ENCODE measurements at places on chromosomes 4 and X.

- no peak for DNase-seq
Observed at GRCh38 chr4:5787311-5787710, 76.3 kb downstream of the EVC start.

- no peak for DNase-seq
Observed at GRCh38 chr4:163350672-163351071, 7.0 kb downstream of the NPY5R start.

DNA sequence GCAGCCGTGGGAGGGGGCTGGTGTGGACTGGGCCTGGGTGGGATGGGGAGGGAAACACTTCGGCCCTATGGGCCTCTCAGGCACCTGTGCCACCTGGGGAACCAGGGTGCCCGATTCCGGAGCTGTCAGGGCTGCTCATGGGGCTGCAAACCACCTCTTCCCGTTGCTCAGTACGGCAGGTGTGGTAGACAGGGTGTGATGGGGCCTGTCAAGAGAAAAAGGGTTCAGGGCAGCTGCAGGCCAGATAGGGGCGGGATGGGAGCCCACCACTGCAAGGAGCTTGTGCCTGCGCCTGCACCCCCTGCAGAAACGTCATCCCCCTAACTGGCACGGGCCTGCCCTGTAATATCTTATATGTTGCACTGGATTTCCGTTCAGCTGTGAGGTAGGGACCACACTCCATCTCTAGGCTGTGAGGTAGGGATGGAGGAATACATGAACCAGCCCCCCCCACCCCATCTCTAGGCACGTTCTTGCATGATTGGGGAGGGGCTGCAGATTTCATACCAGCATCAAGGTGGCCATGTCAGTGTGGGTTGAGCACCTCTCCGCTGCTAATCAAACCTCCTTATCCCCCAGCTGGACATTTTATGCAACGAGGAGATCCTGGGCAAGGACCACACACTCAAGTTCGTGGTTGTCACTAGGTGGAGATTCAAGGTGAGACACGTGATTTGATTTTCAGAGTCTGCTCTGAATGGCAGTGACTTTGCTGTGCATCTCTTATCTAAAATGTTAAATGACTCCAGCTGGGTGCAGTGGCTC is 59.0 kb downstream of the PCGF3 start:
- no peak for DNase-seq

- DNase-seq, result no peak
Observed at GRCh38 chrX:21509912-21510311, 135.7 kb downstream of the CNKSR2 start.

DNA sequence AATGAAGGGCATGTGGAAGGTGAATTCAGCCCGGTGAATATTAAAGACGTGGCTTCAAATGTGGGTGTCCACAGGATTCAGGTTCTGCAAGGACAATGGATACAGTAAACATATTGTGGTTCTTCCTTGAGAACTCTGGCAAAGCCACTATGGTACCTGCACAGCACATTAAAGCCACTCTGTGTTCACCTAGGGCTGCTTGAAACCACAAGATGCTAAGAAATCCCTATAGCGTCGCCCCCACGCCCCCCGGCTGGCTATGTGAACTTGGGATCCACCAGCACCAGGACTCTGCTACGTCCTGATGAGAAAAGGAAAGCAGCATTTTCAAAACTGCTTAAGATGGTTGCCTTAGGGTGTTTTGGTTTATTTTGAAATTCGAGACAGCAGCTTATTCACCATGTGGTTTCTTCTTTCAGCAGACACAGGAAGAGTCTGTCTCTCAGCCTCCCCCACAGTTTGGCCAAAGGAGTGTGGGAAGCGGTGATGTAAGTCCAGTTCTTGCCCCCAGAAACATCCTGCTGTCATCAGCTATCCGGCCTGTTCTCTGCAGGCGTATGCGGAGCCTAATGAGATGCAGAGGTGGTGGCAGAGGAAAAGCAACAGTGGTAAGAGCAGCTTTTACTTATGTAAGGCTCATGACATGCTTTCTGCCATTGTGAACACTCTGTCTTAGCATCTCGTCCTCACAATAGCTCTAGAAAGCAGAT is 111.5 kb downstream of the AFAP1 start:
- DNase-seq, result peak; percentile 76

- DNase-seq, result no peak
Observed at GRCh38 chr4:142600952-142601351, 245.1 kb downstream of the INPP4B start.

- DNase-seq, result no peak
Observed at GRCh38 chr4:39066371-39066770, 4.3 kb downstream of the KLHL5 start.

DNA sequence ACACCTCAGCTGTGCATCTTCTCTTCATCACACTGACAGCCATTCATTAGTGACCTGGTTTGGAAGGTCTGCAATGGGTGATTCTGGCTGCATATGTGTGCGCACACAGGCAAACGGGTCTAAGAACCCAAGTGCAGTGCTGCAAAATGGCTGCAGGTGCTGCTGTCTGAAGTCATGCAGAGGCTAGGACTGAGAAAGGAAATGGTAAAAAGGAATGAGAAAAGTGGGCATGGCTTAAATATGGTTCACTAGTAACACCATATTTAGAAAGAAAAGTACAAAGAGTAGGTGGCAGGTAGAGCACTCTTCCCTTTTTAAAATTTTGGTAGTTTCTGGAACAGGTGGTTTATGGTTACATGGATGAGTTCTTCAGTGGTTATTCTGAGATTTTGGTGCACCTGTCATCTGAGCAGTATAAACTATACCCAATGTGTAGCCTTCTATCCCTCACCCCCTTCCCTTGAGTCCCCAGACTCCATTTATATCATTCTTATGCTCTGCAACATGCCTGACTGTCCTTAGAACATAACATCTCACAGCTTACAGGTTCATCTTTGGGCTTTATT is 78.4 kb downstream of the CCNG2 start:
- DNase-seq, result no peak

- no peak for DNase-seq
Observed at GRCh38 chrX:107834275-107835201, 8.9 kb downstream of the MID2 start.

DNA sequence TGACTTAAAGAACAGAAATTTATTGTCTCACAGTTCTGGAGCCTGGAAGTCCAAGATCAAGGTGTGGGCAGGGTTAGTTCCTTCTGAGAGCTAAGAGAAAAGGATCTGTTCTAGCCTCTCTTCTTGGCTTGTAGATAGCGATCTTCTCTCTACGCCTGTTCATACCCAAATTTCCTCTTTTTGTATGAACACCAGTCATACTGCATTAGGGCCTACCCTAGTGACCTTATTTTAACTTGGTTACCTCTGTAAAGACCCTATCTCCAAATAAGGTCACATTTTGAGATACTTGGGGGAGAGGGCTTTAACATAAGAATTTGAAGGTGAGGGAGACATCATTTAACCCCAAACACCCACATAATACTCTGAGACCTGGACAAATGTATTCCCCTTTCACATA is 55.6 kb upstream of the SPP1 start:
- no peak for DNase-seq

DNA sequence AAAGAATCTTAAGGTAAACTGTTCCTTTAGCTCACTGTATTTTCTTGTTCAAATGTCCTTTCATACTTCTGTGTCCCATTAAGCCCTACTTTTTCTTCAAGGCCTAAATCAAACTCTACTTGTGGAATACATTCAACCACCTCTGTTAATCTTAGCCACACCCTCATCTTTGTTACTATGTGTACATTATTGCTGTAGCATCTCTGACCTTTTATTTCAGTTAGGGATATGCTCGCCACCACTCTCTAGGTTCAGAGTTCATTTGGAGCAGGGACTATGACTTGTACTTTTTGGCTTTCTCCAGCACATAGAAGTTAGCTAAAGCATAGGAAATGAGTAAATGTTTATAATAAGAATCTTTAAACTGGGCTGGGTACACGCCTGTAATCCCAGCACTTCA is 6.8 kb upstream of the PNPLA4 start:
- no peak for DNase-seq

- DNase-seq, result no peak
Observed at GRCh38 chr4:101142259-101142658, 205.1 kb downstream of the PPP3CA start.

DNA sequence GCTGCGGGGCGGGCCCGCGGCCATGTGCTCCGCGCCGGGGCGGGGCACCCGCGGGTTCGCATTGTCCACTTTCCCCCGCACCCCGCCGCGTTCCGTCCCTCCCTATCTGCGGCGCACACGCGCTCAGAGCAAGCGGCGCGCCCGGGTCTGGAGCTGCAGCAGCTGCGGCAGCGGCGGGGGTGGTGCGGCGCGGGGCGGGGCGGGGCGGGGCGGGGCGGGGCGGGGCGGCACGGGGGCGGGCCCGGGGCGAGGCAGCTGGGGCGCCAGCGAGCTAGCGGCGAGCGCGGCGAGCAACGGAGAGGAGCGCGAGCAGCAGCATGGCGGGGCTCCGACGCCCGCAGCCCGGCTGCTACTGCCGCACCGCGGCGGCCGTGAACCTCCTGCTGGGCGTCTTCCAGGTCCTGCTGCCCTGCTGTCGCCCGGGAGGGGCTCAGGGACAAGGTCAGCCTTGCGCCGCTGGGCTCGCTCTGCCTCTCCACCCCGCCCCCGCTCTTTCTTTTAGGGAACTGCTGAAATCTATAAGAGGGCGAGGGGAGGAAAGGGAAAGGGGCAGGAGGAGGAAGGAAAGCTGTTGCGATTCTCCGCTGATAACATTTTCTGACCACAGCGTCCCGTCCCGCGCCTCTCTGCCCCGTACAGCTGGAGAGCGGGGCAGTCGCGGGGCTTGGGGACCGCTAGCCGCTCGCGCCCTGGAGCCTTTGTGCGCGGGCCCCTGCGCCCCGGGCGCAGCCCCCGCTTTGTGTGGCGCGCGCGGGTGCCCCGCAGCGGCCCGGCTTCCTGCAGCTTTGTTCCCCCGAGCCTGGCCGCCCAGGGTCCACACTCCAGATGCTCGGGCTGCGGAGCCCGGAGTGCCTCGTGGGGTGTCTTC is at the start of gene TMEM131L:
TMEM131L (plus strand) TSS at position 280 of the 868 bp plus-strand sequence; CDS start at position 318, 38 bp downstream.
- peak; percentile 65 for DNase-seq

DNA sequence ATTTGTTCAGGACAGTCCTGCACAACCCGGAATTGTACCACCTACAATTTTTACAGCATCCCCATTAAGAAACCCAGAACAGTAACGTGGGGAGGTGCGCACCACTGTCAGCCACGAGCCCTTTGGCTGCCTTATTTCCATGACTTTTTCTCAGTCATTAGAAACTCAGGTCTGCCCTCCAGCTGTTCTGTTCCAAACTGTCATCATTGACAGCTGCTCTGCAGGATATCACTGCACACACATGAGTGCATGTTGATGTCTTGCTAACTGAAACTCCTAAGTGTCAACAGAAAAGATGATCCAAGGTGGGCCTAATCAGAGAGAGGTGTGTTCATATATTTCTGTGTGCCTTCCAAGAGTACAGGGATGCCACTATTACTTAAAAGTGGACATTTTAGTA is 123.4 kb downstream of the PARM1 start:
- DNase-seq, result no peak

DNA sequence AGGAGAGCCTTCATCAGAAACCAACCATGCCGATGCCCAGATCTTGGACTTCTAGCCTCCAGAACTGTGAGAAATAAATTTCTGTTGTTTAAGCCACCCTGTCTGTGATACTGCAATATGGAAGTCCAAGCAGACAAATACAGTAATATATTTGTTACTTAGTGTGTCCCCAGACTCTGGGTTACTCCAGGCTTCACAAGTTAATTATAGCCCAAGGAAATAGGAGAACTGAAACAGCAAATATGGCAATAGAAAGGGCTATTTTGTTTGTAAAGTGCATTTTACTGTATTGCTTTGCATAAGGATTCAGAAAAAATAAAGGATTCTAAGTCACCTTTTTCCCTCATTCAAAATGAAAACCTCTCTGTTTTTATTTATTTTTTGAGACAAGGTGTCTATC is 15.7 kb downstream of the TIGD4 start:
- DNase-seq, result no peak

DNA sequence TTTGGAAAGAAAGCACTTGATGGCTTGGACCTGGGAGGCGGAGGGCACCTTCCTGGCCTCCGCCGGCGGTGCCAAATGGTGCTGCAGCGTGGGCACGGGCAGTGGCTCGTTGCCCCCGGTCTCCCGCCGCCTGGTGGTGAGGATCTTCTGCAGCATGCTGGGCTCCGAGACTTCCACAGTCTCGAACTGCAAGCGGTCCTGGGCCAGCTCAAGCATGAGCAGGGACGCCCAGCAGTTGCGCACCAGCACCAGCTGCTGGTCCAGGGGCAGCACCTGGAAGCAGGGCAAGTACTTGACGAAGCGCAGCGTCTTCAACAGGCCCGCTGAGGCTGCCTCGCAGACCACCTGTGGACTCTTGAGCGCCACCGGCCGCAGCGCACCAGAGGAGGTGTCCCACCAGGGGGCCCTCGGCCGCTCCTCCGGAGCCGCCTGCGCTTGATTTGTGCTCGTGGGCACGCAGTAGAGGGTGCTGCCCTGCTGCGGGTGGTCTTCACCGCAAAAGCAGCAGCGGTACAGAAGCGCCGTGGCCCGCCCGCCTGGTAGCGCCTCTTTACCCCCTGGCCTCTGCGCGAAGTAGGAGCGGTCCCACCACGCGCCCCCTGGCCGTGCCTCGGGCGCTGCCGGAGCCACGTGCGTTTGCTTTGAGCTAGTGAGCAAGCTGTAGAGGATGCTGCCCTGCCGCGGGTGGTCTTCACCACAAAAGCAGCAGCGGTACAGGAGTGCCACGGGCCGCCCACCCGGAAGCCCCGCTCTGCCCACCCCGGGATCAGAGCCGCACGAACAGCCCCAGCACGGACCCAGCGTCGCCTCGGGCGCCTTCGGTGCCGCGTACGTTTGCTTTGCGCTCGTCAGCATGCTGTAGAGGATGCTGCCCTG is 689 bp downstream of the NR0B1 start:
- DNase-seq, result no peak

GRCh38 chr4:11748164-11748872 is 319.6 kb upstream of the HS3ST1 start:
- no peak for DNase-seq

GRCh38 chrX:35826503-35826902 is 28.4 kb downstream of the MAGEB16 start:
- DNase-seq, result no peak

DNA sequence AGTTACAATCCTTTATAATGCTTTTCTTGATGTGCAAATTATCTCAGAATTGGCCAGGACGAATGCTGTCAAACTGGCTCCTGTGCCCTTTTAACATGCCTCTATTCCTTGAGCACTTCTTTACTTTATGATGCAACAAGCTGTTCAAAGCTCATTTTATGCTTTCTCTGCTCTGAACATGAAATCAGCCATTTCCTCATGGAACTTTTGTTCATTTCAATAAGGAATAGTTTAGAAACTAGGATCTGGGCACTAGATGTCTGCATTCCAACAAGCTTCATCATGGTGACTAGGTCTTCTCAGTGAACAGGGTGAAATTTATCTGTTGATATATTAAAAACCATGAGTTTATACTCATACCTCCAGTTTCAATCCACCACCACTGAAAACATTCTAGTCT is 87.3 kb upstream of the TEX13A start:
- no peak for DNase-seq

DNA sequence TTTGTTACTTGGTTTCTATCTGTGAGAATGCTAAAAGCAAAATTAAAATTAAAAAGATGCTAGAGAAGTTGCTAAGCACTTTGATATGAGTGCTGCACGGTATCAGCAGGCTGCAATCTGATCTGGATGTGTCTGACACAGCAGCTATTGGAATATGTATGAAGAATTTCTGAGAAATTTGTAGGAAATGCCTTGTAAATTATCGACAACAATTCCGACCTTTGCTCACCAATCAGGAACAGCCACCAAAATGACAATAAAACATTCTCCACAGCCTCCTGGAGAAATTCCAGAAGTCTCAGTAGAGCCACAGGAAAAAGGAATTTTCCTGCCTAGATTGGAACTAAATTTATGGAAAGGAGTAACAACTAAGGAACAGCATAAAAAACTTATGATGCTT is 82.5 kb downstream of the TIGD2 start:
- DNase-seq, result no peak

- no peak for DNase-seq
Observed at GRCh38 chrX:153902385-153902784, 2.1 kb upstream of the AVPR2 start.
